IMR-90 (cell line): ENCODE measurements at places on chromosomes 1 and 21. TPM values are rescaled to one million over a fixed set of nuclear protein-coding genes. Genes with fewer than 3 reads are reported as not detected.

DNA sequence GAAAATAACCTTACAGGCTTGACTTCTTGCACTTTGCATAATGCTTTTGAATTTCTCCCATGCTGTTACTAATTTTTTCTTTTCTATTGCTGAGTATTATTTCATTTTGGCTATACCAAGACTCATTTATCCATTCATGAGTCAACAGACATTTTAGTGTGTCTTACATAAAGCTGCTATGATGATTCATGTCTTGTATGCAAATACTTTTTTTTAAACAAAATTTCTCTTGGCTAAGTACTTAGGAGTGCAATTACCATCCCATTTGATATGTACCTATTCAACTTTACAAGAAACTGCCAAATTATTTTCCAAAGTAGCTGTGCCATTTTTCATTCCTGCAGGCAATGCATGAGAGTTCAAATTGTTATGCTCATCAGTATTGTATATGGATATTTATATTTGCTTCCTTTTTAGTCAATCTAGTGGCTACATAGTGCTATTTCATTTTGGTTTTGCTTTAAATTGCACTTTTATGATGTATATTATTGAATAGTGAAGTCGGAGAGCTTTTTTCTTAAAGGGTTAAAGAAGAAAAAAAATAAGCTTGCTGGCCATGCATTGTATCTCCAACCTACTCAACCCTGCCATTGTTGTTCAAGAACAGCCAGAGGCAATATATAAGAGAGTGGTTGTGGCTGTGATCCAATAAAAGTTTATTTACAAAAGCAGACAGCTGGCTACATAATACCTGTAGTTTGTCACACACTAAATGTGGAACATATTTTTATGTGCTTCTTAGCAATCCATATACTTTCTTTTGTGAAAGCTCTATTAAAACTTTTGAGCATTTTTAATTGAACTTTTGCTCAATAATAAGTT, 862.8 kb downstream of the KCNT2 start:
- H3K27ac ChIP-seq = no peak overlapping the region
- H3K4me3 ChIP-seq = no peak overlapping the region

GRCh38 chr1:220426989-220427388, 100.9 kb upstream of the MARK1 start:
- no peak overlapping the region for H3K4me3 ChIP-seq
- H3K4me1 ChIP-seq = no peaks in the 10 kb centered on the region
- DNase-seq = no peak
- no peaks in the 10 kb centered on the region for H3K36me3 ChIP-seq
- no peak overlapping the region for H3K27ac ChIP-seq

- H3K36me3 ChIP-seq = no peaks in the 10 kb centered on the region
- no peak for DNase-seq
- no peak overlapping the region for H3K27ac ChIP-seq
These were observed 56.0 kb upstream of the NTPCR start for GRCh38 chr1:232894436-232894835.

- no peaks in the 10 kb centered on the region for H3K27me3 ChIP-seq
- no peak overlapping the region for H3K4me3 ChIP-seq
- no peak for DNase-seq
- peaks cover 44% of the 10 kb centered on the region for H3K4me1 ChIP-seq
- no peak overlapping the region for H3K27ac ChIP-seq
These were observed 6.4 kb downstream of the ZC3H12A start for GRCh38 chr1:37480581-37481288.

DNA sequence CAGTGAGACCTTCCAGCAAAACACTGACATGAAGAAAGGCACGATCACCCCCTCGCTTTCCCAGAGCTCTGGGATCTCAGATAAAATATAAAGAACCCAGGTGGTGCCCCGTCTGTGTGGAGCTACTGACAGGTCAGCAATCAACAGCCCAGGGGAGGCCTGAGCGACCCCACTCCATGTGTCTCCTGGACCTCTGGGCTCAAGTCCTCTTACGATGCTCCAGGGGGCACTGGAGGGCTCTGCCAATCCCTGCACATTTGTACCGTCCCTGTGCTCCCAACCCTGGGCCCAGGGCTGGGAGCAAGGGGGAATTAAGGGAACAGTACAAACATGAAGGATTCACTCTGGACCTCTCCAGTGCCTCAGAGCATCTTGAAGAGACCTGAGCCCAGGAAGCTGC, 12.5 kb downstream of the S100A7A start:
- H3K27ac ChIP-seq = no peak overlapping the region
- H3K4me3 ChIP-seq = no peak overlapping the region
- peaks cover 6% of the 10 kb centered on the region for H3K27me3 ChIP-seq
- H3K4me1 ChIP-seq = no peaks in the 10 kb centered on the region
- no peaks in the 10 kb centered on the region for H3K36me3 ChIP-seq

GRCh38 chr1:211939876-211940468, 95.4 kb downstream of the INTS7 start:
- H3K4me1 ChIP-seq = peaks cover 2% of the 10 kb centered on the region
- no peak for DNase-seq
- H3K4me3 ChIP-seq = no peak overlapping the region
- H3K36me3 ChIP-seq = peaks cover 6% of the 10 kb centered on the region; the same call in 1 of the 2 replicates

DNA sequence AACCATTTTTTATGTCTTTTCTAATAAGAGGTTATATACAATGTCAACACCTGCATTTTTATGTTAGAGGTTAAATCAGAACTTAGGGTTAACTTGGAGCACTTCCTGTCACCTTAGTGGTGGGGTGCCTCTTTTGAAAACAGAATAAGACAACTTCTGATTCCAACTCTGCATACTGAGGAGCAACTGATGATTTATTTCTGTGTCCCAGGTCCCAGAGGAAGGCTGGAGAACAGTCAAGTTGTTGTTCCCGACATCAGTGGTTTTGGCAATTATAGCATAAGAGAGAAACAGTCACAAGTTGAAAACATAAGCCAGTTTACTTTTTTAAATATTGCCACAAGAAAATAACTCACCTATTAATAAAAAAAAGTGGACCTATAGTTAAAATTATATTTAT, 871.0 kb upstream of the ADAMTS5 start:
- no peak overlapping the region for H3K4me3 ChIP-seq
- DNase-seq = no peak
- no peaks in the 10 kb centered on the region for H3K27me3 ChIP-seq
- no peaks in the 10 kb centered on the region for H3K36me3 ChIP-seq
- H3K27ac ChIP-seq = peak overlapping the region; percentile 29; the same call in 1 of the 2 replicates
- peaks cover 4% of the 10 kb centered on the region for H3K4me1 ChIP-seq

- H3K36me3 ChIP-seq = peaks cover 2% of the 10 kb centered on the region
- H3K4me3 ChIP-seq = no peak overlapping the region
- no peak for DNase-seq
- H3K4me1 ChIP-seq = 0 out of 2 replicates have a peak, but pooled peaks cover 2% of the 10 kb centered on the region
These were observed 277.6 kb downstream of the PBX1 start for GRCh38 chr1:164836614-164837018.

GRCh38 chr1:182249201-182249676, 142.4 kb downstream of the GLUL start:
- H3K4me3 ChIP-seq = no peak overlapping the region
- no peak for DNase-seq
- H3K27ac ChIP-seq = no peak overlapping the region
- H3K36me3 ChIP-seq = no peaks in the 10 kb centered on the region
- no peaks in the 10 kb centered on the region for H3K27me3 ChIP-seq

GRCh38 chr1:39499668-39500067, 8.2 kb downstream of the BMP8A start:
- H3K4me3 ChIP-seq = no peak overlapping the region
- H3K27me3 ChIP-seq = no peaks in the 10 kb centered on the region; the same call in 1 of the 2 replicates
- H3K4me1 ChIP-seq = peaks cover 6% of the 10 kb centered on the region
- no peak overlapping the region for H3K27ac ChIP-seq
- H3K36me3 ChIP-seq = no peaks in the 10 kb centered on the region
- DNase-seq = no peak

AMY1A gene
- total RNA-seq = not detected in 2 replicates

HSD3B2 gene
- not detected in 2 replicates for total RNA-seq

OR2L2 gene
- total RNA-seq = not detected in 2 replicates

HMCN1 gene
- total RNA-seq = 7.8 and 11.7 TPM in 2 replicates
